ENCODE measurements at places on chromosomes 2 and 18.

GRCh38 chr2:200220251-200220650 is 86.2 kb upstream of the SPATS2L start:
- DNase-seq, result peak; percentile 67

DNA sequence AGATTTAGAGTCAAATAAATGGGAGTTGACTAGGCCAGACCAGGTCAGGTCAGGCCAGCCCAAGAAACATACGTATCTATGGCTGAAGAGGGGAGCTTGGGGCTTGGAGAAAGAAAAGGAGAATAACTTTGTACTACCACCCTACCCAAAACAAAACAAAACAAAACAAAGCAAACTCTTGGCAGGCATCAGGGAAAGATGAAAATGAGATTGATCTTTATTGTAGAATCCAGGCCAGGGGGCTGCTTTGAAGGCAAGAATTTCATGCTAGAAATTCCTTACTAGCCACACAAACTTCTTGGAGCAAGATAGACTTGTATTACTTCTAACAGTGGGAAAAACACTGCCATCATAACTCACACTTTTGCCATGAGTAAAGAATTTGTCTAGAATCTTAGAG is 26.2 kb downstream of the QPCT start:
- DNase-seq, result no peak

DNA sequence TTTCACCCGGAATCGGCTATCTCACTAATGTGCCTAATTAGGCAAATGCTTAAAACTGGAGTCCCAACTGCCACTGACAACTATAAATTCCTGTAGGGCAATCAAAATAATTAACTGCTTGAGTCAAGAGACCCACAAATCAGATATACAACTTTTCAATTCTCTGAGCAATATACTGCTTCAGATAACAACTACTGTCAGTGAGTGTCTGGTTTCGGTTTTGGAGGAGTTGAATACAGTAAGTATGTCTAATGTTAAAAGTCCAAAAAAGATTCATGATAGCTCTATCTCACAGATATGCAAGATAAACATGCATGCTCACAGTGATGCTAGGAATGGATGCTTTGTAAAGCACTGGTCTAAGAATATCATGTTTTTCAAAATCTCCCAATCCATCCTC is 283.3 kb downstream of the NRXN1 start:
- no peak for DNase-seq

- no peak for DNase-seq
Observed at GRCh38 chr2:28101123-28101522, 210.6 kb downstream of the BABAM2 start.

GRCh38 chr2:238291550-238292281 is 3.3 kb upstream of the PER2 start:
- DNase-seq, result no peak

- no peak for DNase-seq
Observed at GRCh38 chr2:146477383-146477782, 1367.4 kb upstream of the ACVR2A start.

DNA sequence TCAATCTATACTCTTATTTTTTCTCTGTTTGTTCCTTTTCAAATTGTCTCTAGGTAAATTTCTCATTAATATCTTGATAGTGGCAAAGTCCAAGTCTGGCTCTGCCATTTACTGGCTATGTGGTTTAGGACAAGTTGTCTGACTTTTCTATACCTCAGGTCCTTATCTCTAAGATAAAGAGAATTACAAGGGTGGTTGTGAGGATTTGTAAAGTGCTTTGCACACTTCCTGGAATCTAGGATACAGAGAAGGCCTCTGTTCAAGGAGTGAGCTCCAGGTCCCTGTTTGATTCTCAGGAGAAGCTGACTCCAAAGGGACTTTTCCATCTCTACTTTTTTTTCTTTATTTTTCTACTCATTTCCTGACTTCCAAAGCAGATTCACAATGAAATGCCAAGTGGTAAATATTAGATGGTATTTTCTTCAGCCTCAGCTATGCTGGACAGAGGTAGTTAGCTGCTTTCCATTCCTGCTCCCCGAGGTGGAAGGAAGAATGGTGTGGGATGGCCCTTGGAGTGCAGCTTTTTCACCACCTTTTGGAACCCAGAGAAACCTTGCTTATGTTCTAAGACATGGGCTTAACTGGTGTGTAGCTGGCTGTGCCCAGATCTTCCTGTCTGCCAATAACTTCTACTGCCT is 90.5 kb downstream of the GALNT1 start:
- DNase-seq, result no peak

DNA sequence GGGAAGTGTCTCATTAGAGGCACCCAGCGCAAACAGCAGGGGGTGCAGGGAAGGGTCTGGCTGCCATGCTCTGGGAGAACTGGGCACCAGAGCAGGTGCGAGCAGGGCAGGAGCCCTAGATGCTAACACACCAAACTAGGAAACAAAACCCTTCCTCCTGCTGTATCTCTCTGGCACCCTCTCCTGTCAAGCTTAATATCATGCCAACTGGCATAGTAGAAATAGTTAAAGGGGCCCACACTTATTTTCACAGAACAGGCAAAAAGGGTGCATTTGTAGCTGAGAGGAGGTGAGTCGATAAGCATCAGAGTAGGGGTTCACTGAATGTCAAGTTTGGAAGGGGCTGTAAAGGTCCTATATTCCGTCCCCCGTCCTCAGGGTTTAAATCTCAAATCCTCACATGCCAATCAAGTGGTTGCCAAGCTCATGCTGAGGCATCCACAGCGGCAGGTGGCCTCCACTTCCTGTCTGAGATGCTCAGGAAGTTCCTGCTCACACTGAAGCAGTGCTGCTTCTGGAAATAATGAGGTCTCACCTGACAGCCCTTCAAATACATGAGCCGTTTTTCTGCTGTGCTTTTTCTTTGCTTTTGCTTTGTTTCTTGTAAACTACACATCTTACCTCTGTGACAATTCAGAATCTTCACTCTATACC is 14.9 kb upstream of the ACKR3 start:
- no peak for DNase-seq

DNA sequence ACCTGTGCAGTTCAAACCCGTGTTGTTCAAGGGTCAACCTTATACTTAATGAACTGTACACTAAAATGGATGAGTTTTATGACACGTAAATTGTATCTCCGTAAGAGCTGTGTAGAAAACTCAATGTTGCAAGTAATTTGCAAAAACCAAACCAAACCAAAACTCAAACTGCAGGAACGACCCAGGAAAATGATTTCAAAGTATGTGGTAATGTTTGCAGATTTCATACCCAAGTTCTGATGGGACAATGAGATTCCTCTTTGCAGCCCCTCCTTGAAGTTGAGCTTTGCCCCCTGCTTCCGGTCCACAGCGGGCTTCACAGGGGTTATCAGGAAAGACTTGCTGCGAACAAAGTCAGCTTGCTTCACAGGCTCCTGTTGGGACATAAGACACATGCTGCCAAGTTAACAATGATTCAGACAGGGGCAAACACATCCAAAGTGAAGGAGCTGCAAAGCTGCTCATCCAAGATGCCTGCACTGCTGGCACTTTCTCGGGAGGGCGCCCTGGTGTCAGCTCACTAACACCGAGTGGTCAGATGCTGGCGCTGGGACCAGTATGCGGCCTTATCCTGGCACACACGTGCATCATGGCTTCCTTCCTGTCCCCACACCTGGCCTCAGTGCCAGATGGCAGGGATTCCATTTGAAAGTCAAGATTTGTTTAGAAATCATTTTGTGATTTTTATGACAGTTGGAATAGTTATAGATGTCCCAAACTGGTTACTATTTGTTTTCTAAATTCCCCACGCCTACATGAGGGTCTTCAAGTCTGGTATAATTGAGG is 65.2 kb upstream of the MGAT4A start:
- DNase-seq, result no peak
